ENCODE measurements at places on chromosomes 13 and 19.

DNA sequence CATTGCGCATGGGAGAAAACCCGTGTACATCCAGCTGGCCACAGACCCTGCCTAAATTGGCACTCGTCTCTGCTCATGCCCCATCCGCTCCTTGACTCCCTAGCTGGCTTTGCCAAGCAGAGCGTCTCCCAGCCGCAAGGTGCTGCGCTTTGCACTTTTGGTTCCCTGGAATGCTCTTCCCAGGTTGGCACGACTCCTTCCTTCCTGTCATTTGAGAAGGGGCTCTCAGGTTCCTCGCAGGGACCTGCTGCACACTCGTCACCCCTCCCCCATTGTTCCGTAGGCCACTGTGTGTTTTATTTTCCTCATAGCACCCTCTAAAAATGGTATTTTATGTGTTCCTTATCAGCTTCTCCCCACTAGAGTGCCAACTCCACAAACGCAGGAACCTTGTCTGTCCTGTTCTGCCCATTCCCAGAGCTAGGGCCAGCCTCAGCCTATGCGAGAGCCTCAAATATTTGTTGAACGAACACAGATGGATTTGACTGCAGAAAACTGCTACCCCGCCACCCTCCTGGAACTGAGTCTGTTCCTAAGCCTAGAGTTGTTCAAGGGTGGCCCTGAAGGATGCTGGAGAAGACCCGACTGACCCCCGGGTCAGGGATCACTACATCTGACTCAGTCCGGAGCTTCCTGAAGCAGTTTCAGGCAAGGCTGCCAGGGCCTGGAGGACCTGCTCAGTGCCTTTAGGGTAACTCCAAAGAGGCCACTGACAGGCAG, 8.4 kb upstream of the CEBPA start:
- no peak for DNase-seq
- H3K4me3 ChIP-seq, result no peak overlapping the region
- H3K4me1 ChIP-seq, result no peaks in the 10 kb centered on the region
- peaks cover 3% of the 10 kb centered on the region for H3K36me3 ChIP-seq
- no peak overlapping the region for H3K27ac ChIP-seq

DNA sequence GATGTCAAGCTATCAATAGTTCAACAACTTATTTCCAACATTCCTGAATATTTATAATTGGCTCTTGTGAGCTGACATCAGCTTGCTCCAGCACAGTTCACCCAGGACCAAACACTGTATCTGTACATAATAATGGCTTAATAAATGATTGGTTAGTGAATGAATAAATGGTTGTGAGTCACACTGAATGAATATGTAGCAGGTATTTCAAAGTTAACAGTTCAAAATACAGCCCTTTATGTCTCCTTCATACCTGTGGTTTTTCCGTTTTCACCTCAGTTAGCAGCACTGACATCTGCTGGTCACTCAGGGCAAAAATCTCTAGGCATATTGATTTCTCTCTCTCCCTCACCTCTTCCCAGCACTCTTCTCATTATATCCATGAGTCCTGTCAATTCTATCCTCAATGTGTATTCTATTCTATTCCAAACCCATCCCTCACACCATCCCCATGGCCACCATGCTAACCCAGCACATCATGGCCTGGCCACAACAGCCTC, 76.3 kb downstream of the PEG3 start:
- DNase-seq, result no peak
- no peak overlapping the region for H3K4me3 ChIP-seq
- peaks cover 10% of the 10 kb centered on the region for H3K4me1 ChIP-seq
- no peak overlapping the region for H3K27ac ChIP-seq

DNA sequence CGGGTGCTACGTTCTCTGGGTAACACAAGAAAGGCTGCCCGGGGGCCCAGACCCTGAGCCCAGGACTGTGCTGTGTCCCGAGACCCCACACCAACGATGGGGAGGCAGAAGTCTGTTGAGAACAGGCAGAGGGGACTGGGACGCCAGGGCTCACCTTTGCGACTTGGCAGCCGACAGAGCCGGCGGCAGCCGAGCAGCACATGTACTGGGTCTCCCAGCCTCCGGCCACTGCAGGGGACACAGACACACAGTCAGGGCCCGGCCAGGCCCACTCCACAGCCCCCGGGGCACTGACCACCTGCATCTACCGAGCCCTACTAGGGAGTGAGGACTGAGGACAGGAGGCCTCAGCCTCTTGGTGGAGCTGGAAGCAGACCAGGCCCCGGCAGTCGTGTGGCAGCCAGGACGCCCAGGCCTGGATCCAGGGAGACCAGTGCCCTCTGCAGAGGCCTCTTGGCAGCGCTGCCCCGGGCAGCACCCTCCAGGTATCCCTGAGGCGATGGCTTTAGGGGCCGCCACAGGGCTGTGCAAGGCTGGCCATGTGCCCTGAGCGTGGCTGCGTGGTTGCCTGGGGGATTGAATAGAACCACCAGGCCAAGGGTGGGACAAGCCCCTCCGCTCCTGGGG, 5.6 kb upstream of the ATP8B3 start:
- H3K4me1 ChIP-seq, result peaks cover 13% of the 10 kb centered on the region
- no peak for DNase-seq
- peaks cover 35% of the 10 kb centered on the region for H3K36me3 ChIP-seq

DNA sequence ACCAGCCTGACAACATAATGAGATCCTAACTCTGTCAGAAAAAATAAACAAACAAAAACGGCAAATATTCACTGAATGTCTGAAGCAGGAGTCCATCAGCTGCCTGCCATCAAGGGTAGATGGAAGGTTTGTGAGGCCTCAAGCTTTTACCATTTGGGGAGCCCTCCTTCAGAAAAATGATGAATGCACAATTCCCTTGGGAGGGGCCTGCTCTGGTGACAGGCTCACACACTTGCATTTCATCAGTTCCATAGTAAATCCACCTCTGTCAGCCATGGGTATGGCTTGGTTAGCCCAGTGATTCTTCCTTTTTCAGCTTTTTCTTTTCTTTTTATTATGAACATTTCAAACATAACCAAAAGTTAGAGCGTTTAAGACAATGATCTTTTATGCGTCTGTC, 26.3 kb upstream of the KATNAL1 start:
- H3K27me3 ChIP-seq, result no peaks in the 10 kb centered on the region
- H3K4me1 ChIP-seq, result peaks cover 35% of the 10 kb centered on the region
- no peaks in the 10 kb centered on the region for H3K36me3 ChIP-seq
- no peak overlapping the region for H3K4me3 ChIP-seq
- no peak for DNase-seq

DNA sequence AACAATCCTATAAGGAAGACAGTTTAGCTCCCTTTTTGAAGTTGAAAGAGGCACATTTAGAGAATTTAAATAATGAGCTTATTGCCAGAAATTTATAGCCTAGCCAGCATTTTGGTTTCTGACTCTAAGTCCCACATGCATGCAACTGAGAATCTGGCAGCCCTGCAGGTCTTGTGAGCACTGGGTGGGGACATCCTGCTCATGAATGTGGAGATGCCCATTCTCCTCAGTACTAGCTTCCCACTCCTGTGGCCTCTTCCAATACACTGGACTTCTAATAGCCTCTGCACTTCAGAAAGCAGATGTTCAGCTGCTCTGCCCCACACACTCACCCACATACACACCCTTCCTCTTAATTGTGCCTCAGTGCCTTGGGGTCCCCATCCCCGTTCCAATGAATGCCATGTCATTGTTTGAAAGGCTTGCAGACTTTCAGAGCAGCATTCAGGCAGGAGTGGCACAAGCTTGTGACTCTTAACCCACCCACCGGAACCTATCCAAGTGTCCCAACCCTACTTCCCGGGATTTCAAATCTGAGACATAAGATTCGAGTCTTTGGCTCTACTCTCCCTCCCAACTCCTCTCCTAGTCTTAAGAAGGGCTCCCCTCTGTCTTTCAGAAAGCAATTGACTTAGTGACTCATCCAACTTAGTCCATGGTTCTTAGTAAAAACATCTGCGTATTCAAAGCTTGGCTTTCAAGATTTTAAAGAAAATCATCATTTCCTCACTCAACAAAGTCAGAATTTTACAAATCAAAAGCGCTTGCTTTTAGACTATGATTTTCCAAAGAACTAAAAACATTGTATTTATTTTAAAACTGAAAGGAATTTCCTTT, 80.0 kb upstream of the FREM2 start:
- no peak overlapping the region for H3K27ac ChIP-seq
- no peak for DNase-seq
- no peaks in the 10 kb centered on the region for H3K27me3 ChIP-seq
- no peaks in the 10 kb centered on the region for H3K4me1 ChIP-seq
- no peak overlapping the region for H3K4me3 ChIP-seq
- H3K36me3 ChIP-seq, result no peaks in the 10 kb centered on the region

- DNase-seq, result no peak
- no peaks in the 10 kb centered on the region for H3K36me3 ChIP-seq
- H3K4me1 ChIP-seq, result peaks cover 6% of the 10 kb centered on the region
Measured at GRCh38 chr19:41230067-41230857, 11.2 kb downstream of the AXL start.
